ENCODE measurements at places on chromosomes 11 and 22.
A peak's percentile ranks its signal among the peaks of the same experiment; 100 is the strongest.

DNA sequence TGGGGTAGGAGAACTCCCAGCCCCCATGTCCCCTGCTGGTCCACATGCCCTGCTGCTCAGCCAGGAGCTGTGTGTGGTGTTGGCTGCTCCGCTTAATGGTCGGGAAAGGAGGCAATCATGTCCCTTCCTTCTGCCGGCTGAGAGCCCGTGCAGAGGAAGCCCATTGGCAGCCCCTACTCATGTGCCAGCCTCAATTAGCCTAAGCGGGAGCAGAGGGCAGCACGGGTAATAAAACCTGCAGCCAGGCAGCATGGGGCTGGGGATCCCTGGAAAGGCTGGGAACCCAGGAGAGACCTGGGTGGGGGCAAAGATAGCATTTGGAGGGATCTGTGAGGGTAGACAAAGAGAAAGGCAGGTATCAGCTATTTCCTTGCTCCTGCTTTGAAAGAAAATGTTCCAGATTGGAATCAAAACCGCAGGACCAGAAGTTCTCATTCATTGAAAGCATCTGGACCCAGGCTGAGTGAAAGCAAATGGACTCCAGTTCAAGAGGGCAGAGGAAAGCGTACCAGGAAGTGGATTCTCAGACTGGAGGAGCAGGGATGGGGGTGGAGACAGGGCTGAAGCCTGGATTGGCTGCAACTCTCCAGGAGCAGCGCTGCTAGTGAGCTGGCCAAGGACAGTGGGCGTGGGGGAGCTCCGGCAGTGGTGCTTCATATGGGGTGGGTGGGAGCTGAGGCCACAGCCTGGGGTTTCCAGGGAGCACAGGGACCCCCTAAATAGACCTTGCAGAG, 103.4 kb upstream of the NECTIN1 start:
- no peak for DNase-seq

GRCh38 chr11:76025068-76025467, 181.2 kb downstream of the WNT11 start:
- DNase-seq = no peak

DNA sequence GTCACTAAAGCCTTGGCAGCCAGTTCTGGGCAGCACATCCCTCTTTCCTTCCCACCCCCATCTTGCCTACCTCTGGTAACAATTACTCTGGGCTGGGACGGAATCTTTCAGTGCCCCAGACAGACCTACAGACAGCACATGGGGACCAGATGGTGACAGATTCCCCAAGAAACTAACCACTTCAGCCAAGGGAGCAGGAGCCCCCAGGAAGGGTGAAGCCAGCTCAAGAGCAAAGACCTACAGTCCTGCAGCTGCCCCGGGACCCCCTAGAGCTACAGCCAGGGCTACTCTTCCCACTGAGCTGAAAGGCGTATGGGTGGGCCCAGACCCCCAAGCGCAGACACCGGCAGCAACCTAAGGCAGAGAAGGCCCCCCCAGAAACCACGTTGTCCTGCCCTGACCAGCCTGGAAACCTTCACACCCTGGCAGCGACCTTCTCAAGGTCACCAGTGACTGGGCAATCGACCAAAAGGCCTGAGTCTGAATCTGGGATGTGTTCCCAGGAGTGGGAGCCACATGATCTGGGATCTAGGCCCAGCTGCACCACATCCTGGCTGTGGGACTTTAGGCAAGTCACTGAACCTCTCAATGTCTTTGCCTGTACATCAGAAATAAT, 65.8 kb downstream of the LRRC32 start:
- no peak for DNase-seq

GRCh38 chr22:37589636-37590035, 9.7 kb upstream of the LGALS2 start:
- DNase-seq = no peak

DNA sequence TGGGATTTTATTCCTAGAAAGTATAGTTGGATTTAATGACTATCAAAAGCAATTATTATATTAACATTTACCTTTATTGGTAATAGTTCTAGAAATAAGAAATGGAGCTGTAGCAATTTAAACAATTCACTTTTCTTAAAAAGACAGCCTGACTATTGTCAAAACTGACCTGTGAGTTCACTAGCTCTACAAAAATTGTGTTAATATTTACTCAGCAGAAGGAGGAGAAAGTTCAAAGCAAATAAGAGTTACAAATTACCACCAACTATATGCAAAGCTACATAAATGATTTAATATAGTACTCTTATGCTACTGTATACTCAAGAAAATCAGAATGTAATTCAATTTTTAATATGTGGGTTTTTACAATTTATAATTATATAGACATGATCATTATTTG, 310.0 kb downstream of the DCDC1 start:
- no peak for DNase-seq

GRCh38 chr11:126823274-126823673, 177.3 kb downstream of the KIRREL3 start:
- DNase-seq = no peak

- DNase-seq = no peak
These were observed 480.3 kb downstream of the BRD1 start for GRCh38 chr22:49347376-49347775.

DNA sequence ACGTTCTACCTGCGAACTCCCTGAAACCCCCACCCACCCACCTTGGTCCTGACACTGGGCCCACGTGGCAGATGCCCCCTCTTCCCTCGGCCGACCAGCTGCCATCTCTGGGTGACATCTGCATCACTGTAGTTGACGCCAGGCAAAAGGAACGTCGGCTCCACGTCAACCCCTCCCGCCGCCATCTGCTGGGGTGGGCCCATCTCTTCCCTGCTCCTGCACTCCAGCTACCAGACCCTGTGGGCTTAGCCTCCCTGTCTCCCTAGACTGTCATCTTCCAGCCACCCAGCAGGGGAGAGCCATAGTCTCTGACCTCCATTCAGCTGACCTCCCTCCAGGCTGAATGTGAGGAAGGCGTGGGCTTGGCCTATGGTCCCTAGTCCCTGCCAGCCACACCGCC, 21.4 kb downstream of the CHID1 start:
- peak; percentile 76 for DNase-seq

GRCh38 chr11:81070948-81071347, 1630.1 kb upstream of the TENM4 start:
- DNase-seq = no peak

GRCh38 chr11:95456714-95457491, 225.9 kb upstream of the SESN3 start:
- peak; percentile 48 for DNase-seq

DNA sequence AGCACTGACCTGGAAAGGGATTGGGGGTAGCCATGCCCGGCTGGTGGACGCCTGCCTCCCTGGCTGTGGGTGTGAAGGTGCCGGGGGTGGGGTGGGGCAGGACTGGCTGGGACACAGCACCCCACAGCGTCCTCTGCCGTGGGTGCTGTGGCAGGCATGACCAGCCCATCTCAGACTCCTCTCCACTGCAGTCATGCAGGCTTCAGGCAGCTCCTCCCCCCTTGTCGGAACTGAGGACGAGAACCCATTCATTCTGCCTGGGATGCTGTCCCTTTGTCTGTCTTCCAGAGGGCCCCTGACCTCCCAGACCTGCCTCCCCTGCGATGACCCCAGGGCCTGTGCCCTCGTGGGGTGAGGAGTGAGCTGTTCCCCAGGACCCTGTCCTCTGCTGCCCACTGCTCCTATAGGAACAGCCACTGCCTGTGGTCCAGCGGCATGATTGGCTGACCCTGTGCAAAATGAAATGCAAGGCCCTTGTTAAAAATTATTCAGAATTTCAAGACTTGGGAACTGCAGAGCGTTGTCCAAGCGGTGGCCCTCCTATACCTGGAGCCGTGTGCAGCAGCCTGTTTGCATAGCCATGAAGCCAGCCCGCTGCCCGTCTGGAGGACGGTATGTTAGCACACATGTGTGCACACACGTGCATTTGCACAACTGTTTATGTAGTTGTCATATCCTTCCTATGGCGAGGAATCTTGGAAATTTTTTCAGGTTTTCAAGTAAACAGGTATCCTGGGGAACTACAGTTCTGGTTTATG, 1122.3 kb downstream of the BRD1 start:
- DNase-seq = no peak

DNA sequence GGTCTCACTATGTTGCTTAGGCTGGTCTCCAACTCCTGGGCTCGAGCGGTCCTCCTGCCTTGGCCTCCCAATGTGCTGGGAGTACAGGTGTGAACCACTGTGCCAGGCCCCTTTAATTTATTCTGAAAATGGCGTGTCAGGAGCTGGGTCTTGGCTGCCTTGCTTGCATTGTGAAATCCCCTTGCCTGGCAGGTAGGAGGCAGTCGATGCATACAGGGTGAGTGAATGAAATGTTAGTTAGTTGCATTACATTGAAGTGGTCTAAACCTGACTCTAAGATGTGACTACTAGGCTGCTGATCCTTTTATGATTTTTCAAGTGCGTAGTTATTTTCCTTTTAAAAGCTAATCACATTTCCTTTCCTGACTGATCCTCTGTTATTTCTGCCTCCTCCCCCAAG, 42.9 kb downstream of the PARVB start:
- no peak for DNase-seq

DNA sequence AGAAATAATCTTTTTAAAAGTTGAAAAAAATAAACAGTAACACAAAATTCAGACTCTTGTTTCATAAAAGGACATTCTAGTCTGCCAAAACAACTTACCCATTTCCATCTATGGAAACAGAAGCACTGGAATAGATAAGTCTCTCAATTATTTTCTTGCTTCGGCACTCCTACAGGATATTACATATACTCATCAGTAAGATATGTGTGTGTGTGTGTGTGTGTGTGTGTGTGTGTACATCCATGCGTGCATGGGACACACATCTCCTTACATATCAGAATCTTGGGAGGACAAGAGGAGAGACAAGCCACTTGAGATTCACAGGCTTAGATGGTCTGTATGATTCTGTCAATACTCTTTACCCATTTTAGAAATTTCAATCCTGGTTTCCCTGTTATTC, 144.6 kb downstream of the ATG16L2 start:
- no peak for DNase-seq

DNA sequence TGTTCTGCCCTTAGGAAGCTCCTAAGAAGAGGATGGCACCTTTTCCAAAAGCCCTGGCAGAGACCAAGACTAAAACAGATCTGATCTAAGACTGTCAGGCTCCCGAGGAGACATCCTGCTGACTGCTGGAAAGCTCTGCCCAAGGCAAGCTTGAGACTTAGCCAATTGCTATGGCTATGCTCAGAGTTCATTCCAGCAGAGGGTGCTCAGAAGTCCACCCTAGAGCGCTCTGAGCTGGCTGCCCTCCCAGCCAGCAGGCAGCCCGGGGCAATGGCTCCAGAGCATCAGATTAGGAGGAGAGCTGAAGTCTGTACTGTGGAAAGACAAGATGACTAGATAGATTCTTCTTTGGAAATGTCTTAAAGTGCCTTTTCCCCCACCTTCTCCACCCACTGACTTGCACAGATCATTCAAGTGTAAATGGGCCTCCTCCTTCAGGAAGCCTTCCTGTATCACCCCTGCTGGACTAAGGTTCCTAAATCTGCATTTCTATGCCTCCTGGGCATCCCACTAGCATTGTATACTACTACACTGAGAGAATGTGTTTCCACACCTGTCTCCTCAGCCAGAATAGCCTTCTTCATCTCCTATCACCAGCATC, 23.4 kb downstream of the LRRC55 start:
- DNase-seq = no peak

DNA sequence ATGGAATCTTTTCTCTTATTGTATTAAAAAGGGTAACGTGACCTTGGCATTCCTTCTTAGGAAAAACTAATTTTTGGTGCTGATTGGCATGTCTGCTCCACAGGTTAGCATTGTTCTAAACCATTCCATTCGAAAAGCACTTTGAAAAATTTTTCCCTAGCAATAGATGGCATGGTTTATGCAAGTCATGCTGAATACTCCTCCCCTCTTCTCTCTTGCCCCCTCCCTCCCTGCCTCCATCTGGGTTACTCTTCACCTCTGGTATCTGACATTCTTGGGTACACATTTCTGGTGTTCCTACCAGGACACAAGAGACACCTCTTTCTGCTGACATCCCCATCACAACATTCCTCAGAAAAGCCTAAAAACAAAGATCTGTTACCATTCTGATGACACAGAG, 1.5 kb upstream of the SLC22A25 start:
- DNase-seq = no peak

DNA sequence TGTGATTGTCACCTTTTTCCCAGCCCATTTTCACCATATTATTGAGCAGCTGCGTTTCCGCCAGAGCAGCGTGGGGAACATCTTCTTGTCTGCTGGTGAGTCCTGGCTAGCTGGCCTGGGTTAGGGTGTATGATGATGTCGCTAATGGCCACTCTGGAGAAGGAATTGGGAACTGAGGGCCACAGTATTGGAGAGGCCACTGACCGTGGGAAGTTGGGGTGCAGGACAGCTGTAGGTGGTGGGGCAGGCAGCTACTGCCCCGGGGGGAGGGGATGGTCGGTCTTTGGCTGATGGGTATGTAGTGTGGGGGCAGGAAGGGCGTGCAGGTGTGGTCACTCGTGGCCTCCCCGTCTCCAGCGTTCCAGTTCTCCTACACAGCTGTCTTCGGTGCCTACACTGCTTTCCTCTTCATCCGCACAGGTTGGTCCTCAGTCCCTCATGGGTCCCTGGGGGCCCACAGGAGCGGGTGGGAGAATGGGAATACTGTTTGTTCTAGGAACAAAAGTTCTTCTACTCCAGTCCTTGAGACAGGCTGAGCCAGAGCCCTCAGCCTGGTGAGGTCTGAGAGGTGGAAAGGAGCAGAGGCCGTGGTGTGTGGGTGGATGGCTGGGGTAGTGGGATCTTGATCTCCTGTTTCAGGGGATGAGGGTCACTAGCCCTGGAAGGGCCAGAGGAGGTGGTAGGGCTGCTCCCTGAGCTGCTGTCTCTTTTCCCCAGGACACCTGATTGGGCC, 2.1 kb downstream of the RCE1 start:
- no peak for DNase-seq

DNA sequence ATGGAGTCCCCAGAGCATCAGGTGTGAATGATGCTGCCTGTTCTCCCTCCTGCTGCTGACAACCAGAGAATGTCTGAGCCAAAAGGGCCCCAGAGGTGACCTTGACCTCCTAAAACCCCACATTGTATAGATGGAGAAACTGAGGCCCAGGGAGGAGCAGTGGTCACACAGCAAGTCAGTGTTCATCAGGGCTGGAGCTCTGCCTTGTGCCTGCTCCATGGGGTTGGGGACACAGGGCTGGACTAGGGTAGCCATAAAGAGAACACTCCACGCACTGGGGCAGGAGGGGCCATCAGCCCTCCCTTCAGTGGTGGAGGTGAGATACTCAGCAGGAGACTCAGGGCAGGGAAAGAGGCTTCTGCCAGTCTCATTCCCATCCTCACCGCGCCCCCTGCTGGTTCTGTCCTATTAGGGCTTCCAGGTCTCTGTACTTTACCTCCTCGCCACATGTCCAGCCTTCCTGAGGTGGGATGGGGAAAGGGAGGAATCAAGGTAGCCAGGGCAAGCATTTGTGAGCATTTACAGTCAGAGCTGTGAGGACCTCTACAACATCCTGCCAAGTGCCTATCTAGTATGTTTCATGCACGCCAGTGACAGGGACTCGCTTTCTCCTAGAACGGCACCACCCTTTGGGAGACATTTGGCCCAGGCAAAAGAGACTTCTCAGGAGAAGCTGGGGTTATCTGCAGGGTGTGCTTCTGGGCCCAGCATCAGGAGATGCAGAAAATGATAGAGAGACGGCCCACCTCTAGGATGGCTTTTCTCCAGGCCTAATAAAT, 43.2 kb downstream of the NEU3 start:
- DNase-seq = peak; percentile 2

- no peak for DNase-seq
These were observed 143.0 kb downstream of the TMEM135 start for GRCh38 chr11:87180742-87181141.
